ENCODE measurements at places on chromosomes 2 and 18.

DNA sequence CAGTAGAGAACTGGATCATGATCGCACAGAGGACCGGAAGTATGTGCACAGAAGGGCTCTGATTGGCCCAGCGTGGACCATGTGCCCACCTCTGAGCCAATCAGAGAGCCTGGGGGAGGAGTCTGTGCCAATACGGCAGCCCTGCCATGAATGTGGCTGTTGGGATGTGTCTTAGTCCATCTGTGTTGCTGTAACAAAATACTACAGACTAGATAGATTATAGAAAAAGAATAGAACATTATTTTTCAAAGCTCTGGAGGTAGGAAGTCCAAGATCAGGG is 132.0 kb downstream of the NDUFA10 start:
- no peak for DNase-seq

GRCh38 chr2:181289698-181290097 is 167.5 kb upstream of the ITGA4 start:
- no peak for DNase-seq

DNA sequence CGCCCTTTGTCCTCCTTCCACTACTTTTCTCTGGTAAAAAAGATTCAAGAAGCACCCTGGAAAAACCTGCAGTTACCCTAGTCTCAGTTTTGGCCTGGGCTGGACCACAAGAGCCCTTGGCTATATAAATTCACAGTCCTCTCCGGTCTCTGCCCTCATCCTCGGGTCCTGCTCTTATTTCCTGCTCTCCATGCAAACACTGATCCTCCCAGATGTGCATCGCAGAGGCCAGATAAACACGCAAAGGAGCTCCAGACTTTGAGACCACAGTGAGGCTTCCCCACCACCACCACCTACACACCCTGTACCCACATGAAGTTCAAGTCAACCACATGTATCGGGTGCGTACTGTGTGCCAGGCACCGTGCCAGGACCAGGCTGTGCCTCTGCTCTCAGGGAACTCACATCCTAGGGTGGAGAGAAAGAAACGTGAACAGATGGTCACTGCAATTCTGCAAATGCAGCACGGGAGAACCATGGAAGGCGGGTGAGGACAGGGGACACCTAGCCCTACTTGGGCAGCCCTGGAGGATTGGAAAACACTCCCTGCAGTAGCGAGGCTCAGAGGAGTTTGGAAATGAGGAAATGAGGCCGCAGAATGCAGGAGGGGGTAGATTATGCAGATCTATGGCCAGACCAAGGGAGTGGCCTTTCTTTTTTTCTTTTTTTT is 7.4 kb downstream of the CTDSP1 start:
- peak; percentile 78 for DNase-seq

GRCh38 chr2:9782197-9782719 is 61.0 kb upstream of the TAF1B start:
- no peak for DNase-seq

- no peak for DNase-seq
Measured at GRCh38 chr18:66138642-66139041, 387.8 kb downstream of the CDH7 start.

DNA sequence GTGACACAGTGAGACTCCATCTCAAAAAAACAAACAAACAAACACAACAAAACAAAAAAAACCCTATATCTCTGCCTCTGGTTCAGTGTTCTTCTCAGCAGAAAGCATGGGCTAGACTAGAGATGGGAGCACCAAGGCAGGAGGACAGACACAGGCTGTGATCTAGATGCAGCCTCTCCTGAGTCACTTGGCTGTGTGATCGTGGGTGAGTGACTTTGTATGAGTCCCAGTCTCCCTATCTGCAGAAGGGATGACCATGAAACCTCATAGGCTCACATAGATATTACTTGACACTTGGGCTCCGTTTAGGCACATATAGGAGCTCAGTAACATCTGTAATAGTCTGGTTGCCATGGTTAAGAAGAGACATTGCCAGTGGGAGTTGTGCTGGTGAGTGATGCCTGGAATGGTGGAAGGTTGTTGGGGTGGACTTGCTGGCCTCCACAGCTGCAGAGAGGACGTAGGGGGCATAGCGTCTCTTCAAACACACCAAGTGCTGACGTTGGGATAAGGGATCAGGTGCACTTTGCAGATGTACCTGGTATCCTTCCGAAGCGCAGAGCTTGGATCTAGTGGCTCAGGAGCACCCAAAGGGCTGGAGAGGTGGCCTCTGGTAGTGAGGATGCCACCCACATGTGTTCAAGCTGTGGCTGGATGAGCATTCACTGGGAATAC is 318.9 kb upstream of the HS6ST1 start:
- DNase-seq: no peak

- DNase-seq: no peak
Measured at GRCh38 chr18:51802569-51803428, 537.2 kb upstream of the DCC start.

GRCh38 chr18:76388261-76388660 is 106.8 kb downstream of the ZNF516 start:
- no peak for DNase-seq

GRCh38 chr18:58556331-58557007 is 72.4 kb downstream of the ALPK2 start:
- DNase-seq: no peak

- peak; percentile 11 for DNase-seq
Measured at GRCh38 chr2:165621086-165621560, 151.6 kb downstream of the CSRNP3 start.

GRCh38 chr18:32553174-32553573 is 82.5 kb upstream of the GAREM1 start:
- DNase-seq: no peak

DNA sequence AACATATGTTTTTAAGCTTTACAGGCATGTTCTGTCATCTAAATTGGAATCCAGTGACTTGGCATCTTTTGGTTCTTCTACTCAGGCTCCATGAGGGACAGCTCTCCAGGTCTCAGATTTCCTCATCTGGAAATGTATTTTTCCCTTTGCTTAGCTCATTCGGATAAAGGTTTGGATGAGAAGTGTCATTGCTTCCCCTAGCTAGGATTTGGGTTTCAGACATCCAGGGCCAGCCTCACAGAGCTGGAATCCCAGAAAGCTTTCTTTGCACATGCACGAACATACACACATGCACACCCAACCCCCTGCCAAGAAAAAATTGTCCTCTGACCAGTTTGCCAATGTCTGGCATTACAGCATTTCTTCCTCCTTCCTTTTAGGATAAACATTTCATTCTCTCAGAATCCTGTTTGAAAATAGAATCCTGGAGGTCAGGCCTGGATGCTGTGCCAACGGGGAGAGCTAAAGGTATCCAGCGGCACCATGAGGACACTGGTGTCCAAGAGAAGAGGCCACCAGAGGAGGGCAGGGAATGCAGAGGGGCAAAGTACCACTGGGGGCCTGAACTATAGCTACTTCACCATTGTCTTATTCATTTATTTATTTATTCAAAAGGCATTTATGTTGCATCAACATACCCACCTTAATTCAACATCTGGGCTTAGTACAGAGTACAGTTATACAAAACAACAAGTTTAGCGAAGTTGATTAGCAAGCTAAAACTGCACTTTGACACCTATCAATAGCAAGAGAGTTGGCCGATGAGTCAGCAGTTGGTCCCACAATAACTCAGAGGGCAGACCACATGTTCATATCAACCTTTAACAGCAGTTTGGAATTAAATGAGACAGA is 97.9 kb upstream of the ATL2 start:
- DNase-seq: no peak

DNA sequence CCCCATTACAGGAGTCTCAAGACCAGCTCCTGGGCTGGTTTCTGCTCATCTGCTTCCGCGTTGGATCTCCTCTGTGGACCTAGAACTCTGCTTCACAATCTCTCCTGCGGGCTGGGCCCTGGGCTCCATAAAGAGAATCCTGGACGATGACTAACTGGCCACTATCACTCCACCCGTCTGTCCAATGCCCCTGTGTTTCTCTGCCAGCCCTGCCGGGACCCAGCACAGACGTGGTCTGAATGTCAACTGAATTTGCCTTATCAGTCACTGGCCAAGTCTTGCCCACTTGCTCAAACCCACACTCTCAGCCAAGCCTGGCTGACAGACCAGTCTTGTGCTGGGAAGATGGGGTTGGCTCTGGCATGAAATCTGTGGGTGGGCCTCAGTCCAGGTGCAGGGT is 17.4 kb downstream of the KIF3C start:
- no peak for DNase-seq

GRCh38 chr18:41828137-41828536 is 126.9 kb upstream of the PIK3C3 start:
- DNase-seq: no peak

DNA sequence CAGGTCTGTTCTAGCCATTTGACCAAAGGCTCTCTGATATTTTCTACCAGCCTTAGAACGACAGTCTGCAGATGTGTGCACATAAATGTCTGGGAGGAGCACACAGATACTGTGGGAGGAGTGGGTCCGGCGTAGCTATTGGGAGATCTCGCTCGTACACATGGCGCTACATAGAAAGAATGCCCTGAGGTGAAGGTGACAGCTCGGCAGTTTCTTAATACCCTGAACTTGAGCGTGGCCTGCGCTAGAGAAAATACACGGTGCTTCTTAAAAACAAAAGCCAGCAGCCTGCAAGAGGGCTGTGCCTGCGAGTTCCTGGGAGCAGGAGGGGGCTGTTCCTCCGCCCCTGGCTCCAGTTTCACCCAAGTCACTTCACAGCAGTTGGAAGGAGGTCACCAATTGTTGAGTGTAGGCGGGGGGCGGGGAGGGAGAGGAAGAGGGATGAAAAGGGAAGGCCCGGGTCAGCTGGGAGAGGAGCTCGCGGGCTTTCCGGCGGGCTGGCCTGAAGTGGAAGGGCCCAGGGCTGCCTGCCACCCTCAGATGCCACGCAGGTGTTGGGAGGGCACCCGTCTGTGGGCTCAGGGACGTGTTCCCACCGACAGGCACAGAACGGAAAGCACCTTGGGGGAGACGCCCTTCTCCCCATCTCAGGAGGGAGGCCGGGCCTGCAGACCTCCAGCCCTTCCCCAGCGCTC is 124.7 kb upstream of the ZNF516 start:
- DNase-seq: peak; percentile 62

- DNase-seq: no peak
Measured at GRCh38 chr2:60706021-60706420, 50.0 kb upstream of the PAPOLG start.

- peak; percentile 44 for DNase-seq
Measured at GRCh38 chr2:188399159-188399558, 107.5 kb downstream of the GULP1 start.

- no peak for DNase-seq
Measured at GRCh38 chr18:8742387-8743361, 37.3 kb downstream of the MTCL1 start.

GRCh38 chr2:164554487-164554886 is 66.8 kb downstream of the GRB14 start:
- DNase-seq: no peak

DNA sequence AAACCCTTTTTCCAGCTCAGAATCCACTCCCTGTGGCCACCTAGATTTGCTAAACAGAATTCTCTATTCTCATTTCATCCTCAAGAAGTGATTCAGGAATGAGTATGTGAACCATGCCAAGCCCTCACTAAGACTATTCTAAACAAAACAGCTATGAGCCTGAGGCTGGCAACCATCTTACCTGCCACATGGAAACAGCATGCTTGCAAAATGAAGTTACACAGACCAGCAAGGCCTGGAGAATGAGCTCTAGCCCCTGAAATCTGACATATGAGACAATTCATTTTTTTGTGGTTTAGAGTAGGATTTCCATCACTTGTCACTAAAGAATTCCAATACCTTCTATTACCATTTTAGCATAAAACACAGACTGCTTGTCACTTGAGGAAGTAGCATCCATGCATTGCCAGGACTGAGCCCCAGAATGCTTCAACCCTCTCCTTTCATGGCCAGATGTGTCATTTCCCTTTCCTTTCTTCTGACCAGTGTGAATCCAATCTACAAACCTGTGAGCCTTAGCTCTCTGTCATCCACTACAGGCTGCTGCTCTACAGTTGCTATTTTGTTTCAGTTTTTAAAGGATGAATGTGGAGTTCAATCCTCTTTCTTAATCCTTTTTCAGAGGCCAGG is 744.3 kb upstream of the ACVR2A start:
- DNase-seq: peak; percentile 56

DNA sequence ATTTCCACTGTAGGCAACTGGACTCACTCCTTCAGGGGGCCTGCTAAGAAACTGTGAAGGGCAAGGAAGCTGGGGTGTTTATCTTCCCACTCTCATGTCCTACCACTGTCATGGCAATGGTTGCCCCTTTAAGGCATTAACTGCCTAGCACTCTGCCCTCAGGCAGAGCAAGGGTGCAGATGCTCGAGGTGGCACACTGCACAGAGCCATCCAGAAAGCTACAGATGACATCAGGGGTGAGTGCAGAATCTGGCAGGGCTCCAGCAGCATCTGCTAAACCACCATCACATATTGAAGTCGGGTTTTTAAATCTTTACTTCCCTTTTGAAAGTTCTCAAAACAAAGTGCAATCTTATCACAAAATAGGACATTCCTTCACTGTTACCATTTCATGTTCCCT is 75.4 kb downstream of the RAPGEF4 start:
- DNase-seq: peak; percentile 65

DNA sequence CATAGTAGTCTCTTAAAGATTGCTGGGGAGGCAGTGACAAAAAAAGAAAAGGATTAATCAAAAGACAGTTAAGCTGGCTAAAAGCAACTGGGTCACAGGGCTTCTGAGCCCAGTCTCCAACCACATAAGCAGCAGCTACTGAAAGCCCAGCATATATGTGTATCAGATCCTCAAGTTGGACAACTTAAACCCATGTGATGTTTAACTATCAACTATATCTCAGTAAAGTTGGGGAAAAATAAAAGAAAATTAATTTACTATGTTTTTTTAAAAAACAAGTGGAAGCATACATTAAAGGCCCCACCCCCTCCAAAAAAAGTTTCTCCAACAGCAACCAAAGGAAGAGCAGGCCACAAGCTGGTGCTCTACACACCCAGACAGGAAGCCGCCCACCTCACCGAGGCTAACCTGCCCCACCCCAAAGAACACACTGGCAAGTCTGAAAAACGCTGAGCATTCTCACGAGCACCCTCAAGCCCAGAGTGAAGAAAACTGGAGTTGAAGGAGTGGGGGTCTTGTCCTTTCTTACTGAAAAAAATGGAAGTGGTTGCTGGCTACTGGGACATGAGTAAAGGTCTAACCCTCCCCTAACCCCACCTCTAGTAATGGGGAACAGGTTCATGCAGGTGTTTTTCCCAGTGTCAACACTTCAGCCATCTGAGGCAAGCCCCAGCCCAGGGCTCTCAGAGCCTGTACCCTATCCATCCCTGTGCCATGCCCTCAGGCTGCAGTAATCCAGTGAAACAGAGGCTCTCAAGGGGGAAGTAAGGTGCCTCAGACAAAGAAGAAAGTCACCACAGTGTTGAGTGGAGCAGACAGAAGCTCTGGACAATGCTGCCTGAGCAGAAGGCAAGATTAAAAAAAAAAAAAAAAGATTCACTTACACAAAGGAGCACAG is 106.3 kb downstream of the GYPC start:
- DNase-seq: no peak

- peak; percentile 75 for DNase-seq
Measured at GRCh38 chr18:49476664-49477411, 10.2 kb downstream of the C18orf32 start.

- peak; percentile 46 for DNase-seq
Measured at GRCh38 chr2:200396781-200397242, 90.3 kb downstream of the SPATS2L start.
